Left ventricle myocardium inferior (tissue), 1 donor: ENCODE measurements at places on chromosomes 3 and 15. TPM values are rescaled to one million over a fixed set of nuclear protein-coding genes. Genes with fewer than 3 reads are reported as not detected.

CLDN1 gene
- total RNA-seq: 0.08 TPM

DNA sequence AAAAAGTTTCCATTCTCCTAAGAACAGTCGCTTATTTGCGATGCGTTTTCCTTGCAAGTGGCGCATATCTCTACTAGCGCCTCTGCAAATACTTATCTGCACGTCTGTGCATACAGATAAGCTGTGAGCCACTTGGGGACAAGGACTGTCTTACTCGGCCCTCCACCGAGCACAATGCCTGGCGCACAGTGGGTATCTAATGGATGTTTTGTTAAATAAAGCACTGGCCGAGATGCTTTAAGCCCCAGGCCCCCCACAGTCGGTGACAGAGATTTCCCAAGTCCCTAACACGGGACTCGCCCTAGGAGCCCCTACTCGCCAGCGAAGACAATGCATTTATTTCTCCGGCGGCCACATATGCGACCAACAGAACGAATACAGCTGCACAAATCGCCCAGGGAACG, 503 bp downstream of the HLTF start:
- DNase-seq: no peak

ADPRH gene
- total RNA-seq: 9.8 TPM

DNA sequence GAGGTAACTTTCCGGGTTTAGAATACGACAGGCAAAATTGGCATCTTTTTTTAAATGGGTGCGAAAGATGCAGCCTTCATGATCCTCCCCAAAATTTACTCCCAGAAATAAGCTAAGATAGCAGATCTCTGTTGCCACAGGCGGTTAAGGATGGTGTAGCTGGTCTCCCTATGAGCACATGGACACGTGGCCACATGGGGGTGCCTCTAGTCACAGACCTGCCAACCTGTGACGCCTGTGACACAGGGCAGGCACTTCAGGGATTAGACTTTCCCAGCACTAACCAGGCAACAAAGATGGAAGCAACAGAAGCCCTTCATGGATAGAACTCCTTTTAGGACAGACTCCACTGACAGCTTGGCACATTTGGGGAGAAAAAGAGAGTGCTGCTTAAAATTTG, 320.3 kb downstream of the THSD4 start:
- no peak for DNase-seq

KCNH8 gene
- 0.05 TPM for total RNA-seq

UROC1 gene
- total RNA-seq: not detected

- no peak for DNase-seq
Observed at GRCh38 chr3:72157748-72158638, 373.0 kb upstream of the PROK2 start.

DNA sequence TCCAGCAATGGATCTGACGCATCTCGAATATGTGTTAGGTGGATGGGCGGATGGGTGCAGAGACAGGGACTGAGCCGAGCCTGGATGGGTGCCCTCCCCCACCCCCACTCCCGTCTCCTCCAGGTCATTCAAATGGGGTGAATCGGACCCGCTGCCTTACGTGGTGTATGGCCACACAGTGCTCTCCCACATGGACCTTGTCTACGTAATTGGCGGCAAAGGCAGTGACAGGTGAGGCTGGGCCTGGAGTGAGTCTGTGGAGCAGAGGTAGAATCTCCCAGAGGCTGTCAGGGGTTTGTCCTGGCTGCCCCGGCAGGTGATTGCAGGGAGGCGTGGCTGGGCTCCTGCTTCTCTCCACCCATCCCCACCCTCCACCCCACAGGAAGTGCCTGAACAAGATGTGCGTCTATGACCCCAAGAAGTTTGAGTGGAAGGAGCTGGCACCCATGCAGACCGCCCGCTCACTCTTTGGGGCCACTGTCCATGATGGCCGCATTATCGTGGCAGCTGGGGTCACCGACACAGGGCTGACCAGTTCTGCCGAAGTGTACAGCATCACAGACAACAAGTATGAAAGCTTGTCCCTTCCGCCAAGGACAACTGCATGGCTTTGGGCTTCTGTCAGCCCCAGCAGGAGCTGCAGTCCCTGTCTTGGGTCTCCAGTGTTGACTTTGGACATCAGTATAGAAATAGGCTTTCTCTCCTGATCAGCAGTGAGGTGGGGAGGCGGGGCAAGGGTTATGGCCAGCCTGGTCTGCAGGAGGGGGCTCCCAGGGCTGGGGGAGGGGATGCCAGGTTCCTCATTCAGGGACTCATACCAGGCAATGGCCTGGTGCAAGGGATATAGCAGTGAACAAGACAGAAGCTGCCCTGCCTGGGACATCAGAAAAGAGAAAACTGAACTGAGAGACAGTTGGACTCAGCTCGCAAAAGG, 3.4 kb downstream of the KLHL40 start:
- peak; percentile 8 for DNase-seq

GRCh38 chr15:41556677-41557076, 2.3 kb upstream of the TYRO3 start:
- DNase-seq: no peak

- DNase-seq: peak; percentile 23
Observed at GRCh38 chr15:71168166-71168834, 53.0 kb downstream of the THSD4 start.

- DNase-seq: no peak
Observed at GRCh38 chr3:64355401-64355807, 130.1 kb upstream of the PRICKLE2 start.
